K562 (cell line): ENCODE measurements at places on chromosomes 12 and 14. TPM values are rescaled to one million over a fixed set of nuclear protein-coding genes. Genes with fewer than 3 reads are reported as not detected.

ABCC9 gene
- 0.11 and 0.40 TPM in 2 replicates for total RNA-seq

PTGR2 gene
- 8.8 and 9.4 TPM in 2 replicates for total RNA-seq

TARBP2 gene
- total RNA-seq, result 55.4 and 59.2 TPM in 2 replicates

LRRC10 gene
- not detected in 2 replicates for total RNA-seq

BEGAIN gene
- total RNA-seq, result 0.55 and 1.1 TPM in 2 replicates

RNF212B gene
- 0.27 TPM in 1 of 2 replicates, not detected in the other for total RNA-seq
